ENCODE measurements at places on chromosomes 16 and 17.

- DNase-seq = no peak
These were observed 4.3 kb upstream of the KRTAP3-1 start for GRCh38 chr17:41013181-41013580.

DNA sequence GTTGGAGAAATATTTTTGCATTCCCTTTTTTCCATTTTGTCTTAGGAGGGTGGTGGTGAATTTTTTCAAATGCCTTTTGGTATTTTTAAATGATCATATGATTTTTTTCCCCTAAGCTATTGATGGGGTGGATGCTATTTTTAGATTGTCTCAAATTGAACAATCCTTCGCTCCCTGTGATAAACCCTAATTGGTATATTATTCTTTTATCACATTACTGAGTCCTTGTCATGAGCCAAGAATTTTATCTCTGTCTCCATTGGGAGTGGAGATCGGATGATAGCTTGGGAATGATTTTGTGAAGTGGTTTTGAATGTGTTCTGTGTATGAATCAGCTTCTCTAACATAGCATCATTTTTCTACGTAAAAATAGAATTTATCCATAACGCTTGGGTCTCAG lies 15.4 kb downstream of the NECAB2 start:
- DNase-seq = no peak

DNA sequence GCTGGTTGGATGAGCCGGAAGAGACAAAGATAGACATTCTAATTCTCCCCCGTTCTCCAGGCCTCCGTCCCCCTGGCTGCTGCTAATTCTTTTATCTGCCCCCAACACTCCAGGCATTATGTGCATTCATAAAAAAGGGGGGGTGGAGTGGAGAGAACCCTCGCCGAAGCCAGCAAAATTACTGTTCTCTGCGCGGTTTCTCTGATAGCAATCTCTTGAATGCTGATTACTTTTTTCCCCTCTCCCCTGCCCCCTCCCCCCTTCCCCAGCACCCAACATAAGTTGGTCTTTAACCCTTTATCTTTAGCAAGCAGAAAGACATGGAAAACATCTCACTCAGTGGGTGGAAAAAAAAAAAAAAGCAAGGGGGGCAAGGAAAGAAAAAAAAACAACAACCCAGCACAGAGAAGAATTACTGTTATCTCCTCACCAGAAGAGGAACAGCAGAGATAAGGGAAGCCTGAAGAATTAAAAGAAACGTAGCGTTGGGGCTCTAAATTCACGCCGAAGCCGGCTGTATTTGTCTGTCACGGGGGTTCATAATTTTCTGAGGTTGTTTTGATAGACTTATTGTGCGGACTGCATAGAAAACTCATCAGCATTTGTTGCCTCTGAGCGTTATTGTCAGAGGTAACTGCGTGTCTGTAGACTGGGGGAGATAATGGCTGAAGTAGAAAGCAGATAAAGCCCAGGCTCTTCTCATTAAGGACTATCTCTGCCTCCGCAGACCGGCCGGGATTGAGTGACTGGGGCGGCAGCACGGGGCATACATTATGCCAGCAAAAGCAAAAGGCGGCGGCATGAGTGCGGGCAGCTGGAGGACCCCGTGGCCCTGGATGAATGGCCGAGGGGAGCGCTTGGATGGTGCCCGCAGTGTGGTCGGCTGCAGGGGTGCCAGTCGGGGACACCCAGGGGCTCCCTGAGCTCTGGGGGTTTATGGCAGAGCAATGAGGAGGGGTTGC lies 126.9 kb downstream of the MRM1 start:
- DNase-seq = peak; percentile 42

DNA sequence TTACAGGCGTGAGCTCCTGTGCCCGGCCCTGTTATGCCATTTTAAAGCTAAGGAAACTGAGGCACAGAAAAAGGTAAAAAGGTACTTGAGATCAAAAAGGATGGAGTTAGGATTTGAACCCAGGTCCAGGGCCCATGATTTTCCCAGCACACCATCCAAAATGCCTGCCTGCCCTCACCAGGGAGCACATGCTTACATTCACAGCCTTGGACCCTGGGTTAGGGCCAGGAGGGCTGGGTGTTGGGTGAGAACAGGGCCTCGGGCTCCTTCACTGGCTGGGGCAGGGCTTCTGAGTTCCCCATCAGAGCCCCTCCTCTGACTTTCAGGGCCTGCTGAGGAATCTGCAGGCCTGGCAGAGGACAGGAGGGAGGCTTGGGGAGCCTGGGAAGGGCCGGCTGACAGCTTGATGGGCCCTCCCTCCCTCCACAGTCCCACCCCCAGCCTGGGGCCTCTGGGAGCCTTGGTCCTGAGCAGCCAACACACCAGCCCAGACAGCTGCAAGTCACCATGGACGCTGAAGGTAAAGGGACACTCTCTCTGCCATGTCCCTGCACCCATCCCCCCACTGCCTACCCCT lies at the start of gene QPRT:
Gene QPRT (plus strand): TSS at position 490 of the 577 bp plus-strand sequence. CDS start 18 bp downstream, at position 508.
- peak; percentile 73 for DNase-seq

DNA sequence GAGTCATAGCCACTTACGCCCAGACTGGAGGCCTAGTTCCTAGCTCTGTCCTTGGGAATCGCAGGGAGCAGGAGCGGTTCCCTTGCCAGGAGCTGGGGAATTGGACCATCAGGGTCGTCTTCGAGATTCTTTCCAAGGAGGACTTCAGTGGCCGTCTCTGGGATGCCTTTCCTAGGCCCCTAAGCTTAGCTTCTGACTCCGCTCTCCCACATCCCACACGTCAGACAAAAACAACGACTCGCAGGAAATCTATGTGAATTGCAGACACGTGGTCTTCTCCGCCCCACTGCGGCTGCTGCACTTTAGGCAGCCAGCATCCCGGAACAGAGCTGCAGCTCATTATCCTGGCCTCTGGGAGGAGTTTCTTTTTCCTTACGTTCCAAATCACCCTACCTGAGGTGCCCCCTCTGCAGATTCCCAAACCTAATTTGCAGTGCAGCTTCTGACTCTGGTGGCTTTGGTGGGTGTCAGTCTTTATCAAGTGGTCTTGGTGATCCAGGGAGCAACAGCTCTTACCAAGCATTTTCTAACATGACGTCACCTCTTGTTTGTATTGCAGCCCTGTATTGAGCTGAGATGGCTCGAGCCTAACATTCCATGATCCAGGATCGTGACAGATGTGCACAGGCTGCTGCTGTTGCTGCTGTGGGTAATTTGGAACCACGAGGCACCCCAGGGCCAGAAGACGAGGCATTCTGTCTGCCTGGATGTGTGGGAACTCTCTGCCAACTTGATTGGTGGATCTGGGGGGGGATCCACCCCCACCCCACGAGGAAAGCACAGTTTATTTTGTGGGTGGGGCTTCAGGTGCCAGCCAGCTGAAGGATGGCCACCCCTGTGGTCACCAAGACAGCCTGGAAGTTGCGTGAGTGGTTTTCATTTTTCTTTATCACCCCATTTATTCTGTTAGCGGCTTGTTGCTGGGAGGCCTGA lies 1.1 kb downstream of the KATNB1 start:
- DNase-seq = peak; percentile 59

GRCh38 chr17:5841862-5842261 lies 228.3 kb upstream of the WSCD1 start:
- no peak for DNase-seq

Measured in retina (tissue), 1 donor.